ENCODE measurements at places on chromosomes 11 and 22. TPM values are rescaled to one million over a fixed set of nuclear protein-coding genes. Genes with fewer than 3 reads are reported as not detected.

Gene EXPH5
- total RNA-seq, result 11.2 TPM

Gene CDC42EP1
- total RNA-seq, result 11.8 TPM

Gene CSTPP1
- total RNA-seq, result 13.9 TPM

Gene EHF
- total RNA-seq, result not detected

Gene GDPD5
- 2.5 TPM for total RNA-seq

Gene RFPL2
- total RNA-seq, result not detected

Gene NXPE2
- total RNA-seq, result not detected

Gene MAP6
- 0.17 TPM for total RNA-seq

Gene HIRA
- 16.9 TPM for total RNA-seq

Gene FJX1
- total RNA-seq, result 8.7 TPM

Gene IRAG1
- total RNA-seq, result 25.7 TPM

Gene CSNK2A3
- total RNA-seq, result 1.8 TPM

DNA sequence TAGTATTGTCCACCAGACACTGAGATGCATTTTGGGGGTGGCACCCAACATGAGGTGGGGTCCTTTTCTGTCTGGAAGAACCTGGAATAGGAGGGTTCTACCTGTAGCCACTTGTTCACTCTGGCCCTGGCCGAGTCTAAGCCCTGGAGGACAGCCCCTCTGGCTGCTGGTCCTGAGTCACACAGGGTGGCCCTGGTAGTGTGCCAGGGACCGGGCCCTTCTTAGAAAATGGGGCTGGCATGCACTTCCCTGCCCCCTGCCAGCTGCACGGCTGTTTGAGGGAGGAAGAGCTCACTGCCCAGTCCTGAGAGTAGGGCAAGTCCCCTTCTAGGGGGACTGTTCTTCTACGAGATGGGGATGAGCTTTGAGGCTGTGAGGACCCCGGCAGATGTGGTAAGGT is 2.2 kb downstream of the PLCB3 start:
- no peak for DNase-seq

DNA sequence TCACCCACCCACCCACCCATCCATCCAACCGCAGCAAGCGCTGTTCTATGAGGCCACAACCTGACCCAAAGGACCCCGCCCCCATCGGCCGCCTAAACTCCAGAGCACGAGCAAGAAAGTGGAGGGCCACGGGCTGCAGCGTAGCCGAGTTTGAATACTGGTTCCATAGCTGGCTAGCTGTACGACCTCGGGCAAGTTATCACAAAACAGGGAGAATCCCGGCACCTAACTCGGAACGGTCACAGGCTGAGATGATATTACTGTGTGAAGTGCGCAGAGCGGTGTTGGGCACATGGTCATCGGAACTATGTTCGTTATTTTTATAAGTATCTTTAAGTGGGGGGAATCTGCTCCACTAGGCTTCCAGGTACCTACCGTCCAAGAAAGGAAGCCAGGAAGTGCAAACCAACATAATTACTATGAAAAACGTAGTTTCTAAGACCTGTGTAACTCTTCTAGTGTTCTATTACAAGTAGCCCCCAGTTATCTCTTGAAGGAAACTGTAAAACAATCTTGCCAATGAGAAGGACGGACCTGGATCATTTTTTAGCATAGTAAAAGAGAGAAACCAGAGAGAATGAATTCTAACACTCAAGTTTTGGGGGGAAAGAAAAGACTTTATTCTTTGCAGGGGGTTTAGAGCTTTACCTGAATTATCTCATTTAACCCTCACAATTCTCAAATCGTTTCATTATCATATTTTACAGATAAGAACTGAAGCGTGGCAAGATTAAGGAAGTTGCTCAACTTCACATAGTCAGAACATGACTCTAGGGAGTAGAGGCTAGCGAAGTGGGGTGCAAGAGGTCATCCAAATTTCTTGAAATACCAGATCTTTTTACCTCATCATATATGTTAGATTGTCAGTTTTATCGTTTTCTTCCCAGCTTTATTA is 663 bp upstream of the BUD13 start:
- peak; percentile 11 for DNase-seq

- no peak for DNase-seq
These were observed 109.2 kb upstream of the DRD2 start for GRCh38 chr11:113584371-113584770.

GRCh38 chr11:64372802-64373597 is 14.0 kb downstream of the RPS6KA4 start:
- no peak for DNase-seq

DNA sequence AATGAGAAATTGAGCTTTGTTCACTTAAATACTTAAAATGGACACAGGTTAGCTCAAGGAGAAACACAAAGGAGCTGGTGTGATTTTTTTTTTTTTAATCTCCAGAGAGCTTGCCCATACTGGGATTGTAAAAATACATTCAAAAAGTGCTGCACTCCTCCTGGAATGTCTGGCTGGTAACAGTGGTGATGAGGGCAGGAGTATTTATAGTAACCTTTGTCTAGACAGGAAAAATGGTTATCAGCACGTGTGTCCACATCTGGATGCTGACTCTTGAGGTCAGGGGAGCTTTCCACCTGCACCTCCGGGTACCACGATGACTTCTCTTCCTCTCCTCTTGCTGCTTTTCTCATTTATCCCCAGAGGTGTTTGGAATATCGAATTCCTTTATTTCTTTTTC is 30.1 kb downstream of the EXT2 start:
- DNase-seq, result peak; percentile 25

- no peak for DNase-seq
These were observed 28.0 kb downstream of the USP35 start for GRCh38 chr11:78216571-78217287.

GRCh38 chr22:32864041-32864440 is 62.5 kb downstream of the TIMP3 start:
- peak; percentile 42 for DNase-seq

- DNase-seq, result no peak
These were observed 237.9 kb downstream of the LUZP2 start for GRCh38 chr11:24734742-24735237.

DNA sequence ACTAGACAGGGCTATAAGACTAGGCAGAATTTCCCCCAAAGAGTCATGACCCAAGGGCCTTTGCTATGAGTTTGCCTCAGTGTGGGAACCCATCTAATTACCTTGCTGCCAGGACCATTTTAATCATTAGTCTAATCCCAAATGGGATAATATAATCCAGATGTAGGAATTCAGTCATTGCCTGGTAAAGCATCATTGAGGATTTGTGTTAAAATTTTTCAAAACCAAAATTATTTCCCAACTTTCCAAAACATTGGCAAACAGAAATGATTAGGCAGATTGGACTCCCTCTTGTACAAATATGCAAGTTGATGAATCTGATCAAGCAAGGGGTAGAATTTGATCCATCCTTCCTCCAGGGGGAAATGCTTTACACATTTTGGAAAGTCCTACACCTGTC is 16.2 kb upstream of the MMP13 start:
- DNase-seq, result peak; percentile 62

DNA sequence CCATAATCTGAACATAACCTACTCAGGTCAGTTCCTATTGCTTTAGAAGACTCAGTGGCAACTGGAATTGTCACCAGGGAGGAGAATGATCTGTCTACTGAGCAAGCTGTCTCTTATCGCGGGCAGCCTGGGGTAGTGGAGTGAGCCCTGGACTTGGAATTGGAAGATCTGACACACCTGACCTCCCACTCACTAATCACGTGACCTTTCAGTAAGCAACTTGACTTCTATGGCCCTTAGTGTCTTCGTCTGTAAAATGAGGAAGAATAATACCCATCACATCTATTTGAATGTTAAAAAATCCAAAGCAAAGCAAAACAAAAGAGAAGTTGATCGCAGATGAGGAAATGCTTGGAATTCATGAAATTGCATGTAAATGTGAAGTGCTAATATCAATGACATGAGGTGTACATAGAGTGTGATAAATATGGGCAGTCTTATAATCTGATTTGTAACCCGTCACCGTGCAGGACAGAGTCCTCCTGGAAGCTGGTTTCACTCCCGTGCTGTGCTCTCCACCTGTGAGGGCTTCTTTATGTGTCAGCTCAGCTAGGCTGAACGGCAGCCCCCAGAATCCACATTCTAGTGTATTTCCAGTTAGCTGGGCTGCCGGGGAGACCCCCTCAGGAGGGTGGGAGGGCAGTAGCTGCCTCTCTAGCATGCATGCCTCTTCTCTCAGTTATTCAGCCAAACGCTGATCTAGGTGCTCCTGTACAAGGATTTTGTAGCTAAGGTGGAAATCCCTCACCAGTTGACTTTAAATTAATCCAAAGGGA is 482.9 kb downstream of the OPCML start:
- no peak for DNase-seq

GRCh38 chr11:14768526-14769188 is 123.4 kb downstream of the CYP2R1 start:
- DNase-seq, result no peak

DNA sequence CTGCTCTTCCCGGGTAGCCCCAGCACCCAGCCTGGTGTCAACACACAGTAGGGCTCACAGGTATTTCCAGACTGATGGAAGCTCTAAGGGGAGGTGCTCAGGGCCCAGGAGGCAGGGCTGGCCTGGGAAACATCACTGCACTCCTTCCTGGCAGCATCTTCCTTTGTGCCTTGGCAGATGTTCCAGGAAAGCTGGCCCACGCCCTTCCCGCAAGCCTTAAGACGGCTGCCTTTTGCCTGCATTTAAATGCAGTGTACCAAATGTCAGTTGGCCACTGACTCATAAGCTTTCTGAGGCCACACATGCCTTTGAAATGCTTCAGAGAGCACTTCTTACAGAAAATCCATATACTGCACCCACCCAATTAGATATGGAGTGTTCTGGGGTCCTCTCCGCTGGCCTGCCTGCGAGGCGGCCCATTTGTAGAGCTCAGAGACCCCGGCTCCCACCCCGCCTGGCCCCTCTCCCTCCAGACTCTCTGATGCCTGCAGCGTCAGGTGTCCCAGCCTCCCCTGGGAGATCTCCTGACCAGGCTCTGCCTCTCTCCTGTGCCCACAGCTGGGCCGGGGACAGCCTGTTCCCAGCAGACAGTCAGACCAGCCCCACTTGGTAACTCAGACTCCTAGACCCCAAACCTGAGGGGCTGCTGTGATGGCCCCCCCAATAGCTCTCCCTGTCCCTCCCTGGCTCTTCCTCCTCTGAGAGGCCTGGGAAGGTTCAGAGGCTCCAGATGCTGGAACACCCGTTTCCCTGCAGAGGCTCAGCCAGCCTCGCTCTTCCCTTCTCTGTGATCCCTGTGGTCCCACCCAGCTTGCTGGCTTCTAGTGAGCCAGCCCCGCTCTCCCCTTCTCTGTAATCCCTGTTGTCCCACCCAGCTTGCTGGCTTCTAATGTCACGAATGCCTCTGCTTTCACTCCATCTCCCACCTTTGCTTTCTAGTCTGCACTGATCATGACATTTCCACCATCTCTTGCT is 47.6 kb upstream of the THY1 start:
- peak; percentile 97 for DNase-seq

GRCh38 chr22:46007848-46008261 is 30.9 kb upstream of the WNT7B start:
- DNase-seq, result peak; percentile 98

GRCh38 chr11:1410366-1411291 is 20.9 kb downstream of the BRSK2 start:
- DNase-seq, result no peak

- DNase-seq, result peak; percentile 5
These were observed 60.9 kb downstream of the SMIM38 start for GRCh38 chr11:69216647-69217051.

Data from fibroblast of lung (primary cell).